ENCODE measurements at places on chromosomes 3 and 15.

- no peak for DNase-seq
Observed at GRCh38 chr3:81958972-81959640, 197.7 kb upstream of the GBE1 start.

GRCh38 chr3:50155891-50156290 is 767 bp downstream of the SEMA3F start:
- DNase-seq = no peak

DNA sequence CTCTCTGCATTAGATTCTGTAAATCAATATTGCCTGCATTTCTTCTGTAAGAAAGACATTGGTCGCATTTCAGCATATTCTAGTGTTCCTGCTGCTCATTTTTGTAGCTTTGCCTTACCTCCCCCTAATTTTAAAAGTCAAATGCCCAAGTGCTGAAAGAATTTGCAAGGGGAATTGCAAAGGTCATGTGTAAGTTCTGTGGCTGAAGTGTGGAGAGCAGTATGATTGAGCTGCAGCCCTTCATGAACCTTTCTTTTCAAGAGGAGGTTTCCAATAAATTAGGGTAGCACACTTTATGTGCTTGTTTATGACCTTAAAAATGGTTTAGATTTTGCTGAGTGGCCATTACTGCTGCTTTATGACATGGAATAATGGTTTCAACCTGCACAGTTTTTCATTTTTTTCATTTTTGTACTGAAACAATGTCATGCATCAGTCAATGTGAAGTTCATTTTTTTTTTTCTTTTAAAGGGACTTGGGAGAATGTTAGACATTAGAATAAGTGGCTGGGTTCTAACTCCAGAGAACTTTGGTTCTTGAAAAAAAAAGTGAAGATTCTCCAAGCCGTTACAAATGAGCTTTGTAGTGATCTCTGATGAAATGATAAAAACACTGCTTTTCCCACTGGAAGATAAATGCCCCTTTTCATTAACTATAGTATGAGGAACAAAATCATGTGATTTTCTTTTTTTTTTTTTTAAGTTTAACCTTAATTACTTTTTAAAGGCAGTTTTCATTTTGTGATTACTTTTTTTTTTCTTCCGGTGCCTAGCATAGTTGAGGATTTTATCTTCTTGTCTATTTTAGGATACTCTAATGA is 99.6 kb downstream of the MITF start:
- DNase-seq = no peak

- no peak for DNase-seq
Observed at GRCh38 chr3:181952221-181952620, 240.5 kb downstream of the SOX2 start.

DNA sequence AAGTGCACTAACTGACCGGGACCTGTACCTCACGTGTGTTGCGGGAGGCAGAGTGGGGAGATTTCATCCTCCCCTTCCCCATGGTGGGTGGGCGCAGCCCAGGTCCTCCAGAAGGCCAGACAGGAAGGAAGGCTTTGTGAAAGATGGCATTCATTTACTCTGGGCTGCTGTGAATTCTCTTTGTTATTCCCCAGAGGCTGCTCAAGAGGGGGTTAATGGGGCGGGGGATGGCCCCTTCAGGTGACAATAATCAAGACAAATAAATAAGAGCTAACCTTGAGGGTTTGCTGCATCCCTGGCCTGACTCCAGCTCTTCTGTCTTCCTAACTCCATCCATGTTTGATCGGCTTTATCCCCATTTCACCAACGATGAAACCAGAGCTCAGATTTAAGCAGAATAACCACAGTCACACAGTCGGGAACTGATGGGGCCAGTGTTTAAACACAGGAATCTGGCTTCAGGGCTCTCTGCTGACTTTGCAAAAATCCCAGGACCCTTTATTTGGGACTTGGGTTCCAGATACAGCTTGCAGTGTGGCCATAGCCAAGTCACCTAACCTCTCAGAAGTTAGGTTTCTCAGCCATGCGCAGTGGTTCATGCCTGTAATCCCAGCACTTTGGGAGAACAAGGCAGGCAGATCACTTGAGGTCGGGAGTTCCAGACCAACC is 16.5 kb downstream of the PIF1 start:
- no peak for DNase-seq

- DNase-seq = no peak
Observed at GRCh38 chr3:129343643-129344360, 65.1 kb downstream of the HMCES start.

DNA sequence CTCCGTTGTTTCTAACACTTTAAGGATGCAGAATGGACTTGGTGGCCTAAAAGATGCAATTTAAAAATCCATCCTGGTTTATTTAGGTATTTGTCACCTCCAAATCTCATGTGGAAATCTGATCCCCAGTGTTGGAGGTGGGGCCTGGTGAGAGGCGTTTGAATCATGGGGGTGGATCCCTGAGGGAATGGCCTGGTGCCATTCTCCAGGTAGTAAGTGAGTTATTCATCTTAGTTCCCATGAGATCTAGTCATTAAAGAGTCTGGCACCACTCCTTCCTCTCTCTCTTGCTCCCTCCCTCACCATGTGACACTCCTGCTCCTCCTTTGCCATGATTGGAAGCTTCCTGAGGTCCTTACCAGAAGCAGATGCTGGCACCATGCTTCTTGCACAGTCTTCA is 339.1 kb downstream of the NTRK3 start:
- DNase-seq = no peak

DNA sequence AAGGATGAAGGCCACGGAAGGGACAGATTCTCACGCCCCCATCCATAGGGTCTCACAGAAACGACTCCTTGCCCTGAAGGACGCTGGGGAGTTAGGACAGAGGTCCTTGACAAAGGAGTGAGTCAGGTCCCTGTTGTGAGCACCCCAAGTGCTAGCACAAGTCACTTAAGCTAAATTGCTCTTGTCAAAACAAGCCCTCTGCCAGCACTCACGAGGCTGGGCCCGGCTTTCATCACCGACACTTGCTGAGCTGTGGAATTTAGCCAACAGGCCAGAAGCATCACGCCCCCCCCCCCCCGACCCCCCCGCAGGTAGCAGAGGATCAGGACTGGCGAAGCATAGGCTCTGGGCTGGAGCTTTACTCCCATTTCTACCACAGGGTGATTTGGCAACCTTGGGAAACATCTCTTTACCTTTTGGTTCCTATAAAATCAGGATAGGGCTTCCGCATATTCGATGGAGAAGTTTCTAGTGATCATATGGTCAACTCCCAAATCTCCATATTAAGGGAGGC is 75.4 kb downstream of the ADCY5 start:
- DNase-seq = no peak

DNA sequence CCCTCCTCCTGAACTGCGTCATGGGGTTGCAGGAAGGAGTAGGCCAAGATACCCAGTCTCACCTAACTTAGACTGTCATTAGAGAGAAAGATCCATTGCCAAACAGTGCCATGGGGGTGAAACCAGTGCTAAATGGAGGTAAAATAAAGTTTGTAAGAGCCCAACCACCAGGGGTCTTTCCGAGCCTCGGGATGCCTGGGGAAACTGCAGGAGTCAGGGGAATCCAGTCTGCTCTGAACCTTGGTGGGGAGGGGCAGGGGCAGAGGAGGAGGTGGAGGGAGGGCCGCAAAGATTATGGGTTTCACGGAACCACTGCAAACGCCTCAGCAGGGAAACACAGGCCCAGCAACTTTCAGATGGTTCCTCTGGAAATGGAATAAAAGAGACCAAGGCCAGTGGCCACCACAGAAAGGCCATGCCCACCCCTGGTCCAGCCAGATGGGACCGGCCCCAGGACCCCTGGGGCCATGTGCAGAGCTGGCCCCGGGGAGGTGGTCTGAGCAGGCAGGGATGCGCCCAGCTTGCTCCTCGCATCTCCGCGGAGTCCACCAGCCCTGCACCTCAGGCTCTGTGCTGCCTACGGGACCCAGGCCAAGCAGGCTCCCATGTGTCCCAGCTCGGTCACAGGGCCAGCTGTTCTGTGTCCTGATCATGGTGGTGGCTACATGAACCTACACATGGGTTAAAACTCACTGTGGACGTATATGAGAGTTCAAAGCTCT is 19.8 kb upstream of the GP9 start:
- no peak for DNase-seq

GRCh38 chr3:25485673-25486072 is 57.6 kb downstream of the RARB start:
- DNase-seq = no peak

DNA sequence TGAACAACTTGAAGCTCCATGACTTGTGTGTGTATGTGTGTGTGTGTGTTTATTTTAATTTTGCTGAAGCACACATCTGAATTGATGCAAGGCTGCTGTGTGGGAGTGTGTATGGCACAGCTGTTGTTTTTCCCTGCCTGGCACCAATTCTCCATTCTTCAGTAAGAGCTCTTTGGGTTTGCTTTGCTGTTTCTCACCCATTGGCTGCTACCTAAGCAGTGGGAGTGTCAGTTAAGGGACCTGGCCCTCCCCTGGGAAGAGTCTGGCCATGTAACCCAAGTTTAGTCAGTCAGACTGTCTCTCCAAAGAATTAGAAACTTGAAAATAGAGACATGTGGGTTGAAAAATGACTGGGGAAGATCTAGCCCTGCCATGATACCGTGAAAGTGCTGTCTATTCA is 126.2 kb upstream of the SYNPR start:
- DNase-seq = no peak

DNA sequence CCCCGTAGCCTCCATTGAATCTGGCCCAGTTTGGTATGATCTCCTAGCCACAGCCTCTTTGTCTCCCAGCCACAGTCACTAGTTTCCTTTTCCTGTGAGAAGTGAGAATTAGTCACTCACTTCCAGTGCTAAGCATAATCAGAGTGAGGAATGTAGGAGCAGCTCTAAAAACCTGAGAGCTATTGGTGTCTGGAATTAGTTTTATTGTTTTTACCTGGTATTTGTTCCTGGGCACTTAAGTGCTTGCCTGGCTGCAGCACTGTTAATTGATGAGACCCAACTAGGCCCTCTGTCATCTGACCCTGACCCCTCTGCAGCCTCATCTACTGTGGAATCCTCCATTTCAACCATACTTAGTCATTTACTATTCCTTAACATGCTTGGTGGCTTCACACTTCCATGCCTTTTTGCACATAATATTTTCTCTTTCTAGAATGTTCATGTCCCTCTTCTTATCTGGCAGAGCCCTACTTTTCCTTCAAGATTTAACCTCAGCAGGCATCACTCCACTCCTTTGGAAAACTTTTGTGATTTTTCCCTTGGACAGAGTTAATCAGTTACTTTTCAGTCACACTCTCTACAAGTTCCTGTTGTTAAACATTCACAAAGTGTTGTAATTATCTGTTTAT is 48.8 kb downstream of the PDE8A start:
- DNase-seq = no peak

All from KG1 (cell line).